ENCODE measurements at places on chromosomes 12 and 14. TPM values are rescaled to one million over a fixed set of nuclear protein-coding genes. Genes with fewer than 3 reads are reported as not detected.

GRCh38 chr12:118102070-118102469, 1.7 kb downstream of the VSIG10 start:
- no peak for DNase-seq

DNA sequence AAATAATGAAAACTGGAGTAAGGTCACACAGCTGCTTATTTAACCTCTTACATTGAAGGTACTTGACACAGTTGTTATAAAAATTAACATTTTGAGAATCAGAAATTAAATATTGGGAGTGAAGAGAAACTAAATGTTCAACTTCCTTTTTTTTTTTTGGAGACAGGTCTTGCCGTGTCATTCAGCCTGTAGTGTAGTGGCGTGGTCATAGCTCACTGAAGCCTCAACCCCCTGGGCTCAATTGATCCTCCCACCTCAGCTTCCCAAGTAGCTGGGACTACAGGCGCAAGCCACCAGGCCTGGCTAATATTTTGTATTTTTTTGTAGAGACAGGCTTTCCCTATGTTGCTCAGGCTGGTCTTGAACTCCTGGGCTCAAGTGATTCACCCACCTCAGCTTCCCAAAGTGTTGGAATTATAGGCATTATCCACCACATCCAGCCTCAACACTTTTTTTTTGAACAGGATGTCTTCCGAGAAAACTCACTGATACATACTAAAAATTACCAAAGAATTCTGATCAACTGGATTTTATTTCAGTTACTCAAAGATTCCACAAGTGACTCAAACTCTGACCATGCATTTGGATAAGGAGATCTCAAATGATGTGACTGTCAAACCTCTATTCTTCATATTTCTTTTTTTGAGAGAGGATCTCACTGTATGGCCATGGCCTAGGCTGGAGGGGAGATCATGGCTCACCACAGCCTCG, 35.4 kb downstream of the SGPP1 start:
- DNase-seq: no peak

DNA sequence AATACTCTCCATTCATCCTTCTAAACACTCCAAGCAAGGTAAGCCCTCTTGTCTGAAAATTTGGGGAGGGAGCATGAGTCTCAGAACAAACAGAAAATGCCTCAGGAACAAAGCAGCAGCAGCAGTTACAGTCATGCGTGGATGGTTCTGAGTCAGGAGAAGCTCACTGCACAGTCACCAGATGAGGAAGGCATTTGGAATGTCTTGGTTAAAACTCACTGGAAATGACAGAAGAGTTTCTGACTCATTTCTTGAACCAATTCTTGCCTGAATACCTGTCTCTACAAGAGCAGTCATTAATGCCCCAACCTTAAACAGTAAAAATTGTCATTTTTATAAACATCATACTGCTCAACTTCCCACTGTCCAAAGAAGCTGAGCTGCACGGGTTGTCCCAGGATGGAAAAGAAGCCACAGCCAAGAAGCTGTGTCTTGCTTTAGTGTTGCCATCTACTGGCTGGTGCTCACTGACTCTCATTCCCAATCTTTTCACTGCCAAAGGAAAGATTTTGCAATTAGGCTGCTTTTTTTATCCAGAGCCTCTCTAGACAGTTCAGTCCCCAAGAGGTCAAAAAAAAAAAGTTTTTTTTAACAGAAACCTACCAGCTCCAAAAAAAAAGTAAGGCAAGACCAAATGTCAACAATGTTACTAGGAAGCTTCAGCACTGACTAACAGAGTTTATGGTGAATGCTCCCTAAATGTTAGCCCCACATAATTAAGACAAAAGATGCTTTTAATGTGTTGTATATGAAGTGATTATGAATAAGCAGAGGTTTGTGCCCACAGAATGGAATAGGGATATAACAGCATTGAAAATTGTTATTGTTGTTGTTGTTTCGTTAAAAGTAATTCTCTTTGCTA, 40.4 kb downstream of the KICS2 start:
- DNase-seq: peak; percentile 66

- DNase-seq: no peak
Observed at GRCh38 chr14:99280852-99281251, 8.9 kb upstream of the BCL11B start.

DNA sequence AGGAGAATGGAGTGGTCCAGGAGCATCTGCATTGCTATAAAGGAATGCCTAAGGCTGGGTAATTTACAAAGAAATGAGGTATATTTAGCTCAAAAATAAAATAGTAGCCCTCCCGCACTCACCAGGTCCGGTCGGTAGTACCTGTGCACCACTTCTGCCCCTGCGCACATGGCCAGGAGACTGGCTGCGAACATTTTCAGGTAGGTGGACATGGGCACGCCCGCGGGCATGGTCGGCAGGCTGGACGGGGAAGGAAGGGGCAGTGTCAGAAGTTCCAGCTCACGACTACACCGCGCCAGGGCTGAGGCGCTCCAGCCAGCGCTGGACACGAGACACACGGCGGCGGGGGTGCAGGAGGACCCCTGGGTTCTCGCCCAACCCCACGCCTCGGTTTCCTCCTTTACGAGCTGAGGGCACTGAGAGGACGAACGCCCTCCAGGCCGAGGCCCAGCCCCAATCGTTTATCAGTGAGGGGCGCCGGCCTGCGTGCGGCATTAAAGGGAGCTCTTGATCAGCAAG, 9.1 kb upstream of the TDG start:
- no peak for DNase-seq

CD4 gene
- 5.5 TPM for polyA plus RNA-seq

Measured in muscle of arm (tissue), 14 donors.